WTC11 (cell line): ENCODE measurements at places on chromosomes 12 and 14.
A peak's percentile ranks its signal among the peaks of the same experiment; 100 is the strongest.

DNA sequence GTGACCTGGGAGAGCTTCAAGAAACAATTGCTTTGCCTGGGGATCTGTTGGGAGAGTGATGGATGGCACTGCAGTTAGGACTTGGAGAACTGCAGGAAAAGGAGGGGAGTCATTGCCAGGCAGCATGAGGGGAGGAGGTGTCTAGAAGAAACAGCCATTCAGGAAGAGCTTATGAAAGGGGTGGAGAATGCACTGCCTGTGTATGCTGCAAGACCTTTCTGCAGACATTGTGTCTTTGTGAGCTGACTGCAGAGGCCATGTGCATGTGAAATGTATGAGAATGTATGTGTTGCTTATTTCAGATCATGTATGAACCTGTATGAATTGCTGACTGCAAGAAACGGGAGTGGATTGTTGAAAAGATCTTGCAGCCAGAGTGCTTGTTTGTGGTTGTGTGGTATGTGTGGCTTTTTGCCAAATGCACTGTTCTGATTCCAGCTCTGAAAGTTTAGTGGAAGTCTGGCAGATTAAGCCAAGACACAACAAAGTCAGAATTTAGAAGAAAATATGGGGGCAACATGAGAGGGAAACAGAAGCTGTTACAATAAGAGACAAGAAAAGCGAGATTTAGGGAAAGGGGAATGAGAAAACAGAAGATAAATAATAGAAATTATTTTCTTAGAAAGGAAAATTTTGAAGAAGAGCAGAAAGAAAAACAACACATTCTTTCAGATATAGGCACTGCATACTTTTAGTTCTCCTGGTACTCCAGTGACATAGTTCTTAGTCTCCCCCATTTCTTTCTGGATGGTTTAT is 9.8 kb upstream of the RIMKLB start:
- H3K4me1 ChIP-seq: peaks cover 40% of the 10 kb centered on the region
- H3K36me3 ChIP-seq: peaks cover 13% of the 10 kb centered on the region
- no peaks in the 10 kb centered on the region for H3K27me3 ChIP-seq
- H3K4me3 ChIP-seq: no peak overlapping the region
- H3K27ac ChIP-seq: no peak overlapping the region

GRCh38 chr12:56631790-56632700 is 1.9 kb upstream of the BAZ2A start:
- no peaks in the 10 kb centered on the region for H3K36me3 ChIP-seq
- no peaks in the 10 kb centered on the region for H3K27me3 ChIP-seq
- peak overlapping the region; percentile 97 for H3K4me3 ChIP-seq
- peak overlapping the region; percentile 72 for H3K27ac ChIP-seq

DNA sequence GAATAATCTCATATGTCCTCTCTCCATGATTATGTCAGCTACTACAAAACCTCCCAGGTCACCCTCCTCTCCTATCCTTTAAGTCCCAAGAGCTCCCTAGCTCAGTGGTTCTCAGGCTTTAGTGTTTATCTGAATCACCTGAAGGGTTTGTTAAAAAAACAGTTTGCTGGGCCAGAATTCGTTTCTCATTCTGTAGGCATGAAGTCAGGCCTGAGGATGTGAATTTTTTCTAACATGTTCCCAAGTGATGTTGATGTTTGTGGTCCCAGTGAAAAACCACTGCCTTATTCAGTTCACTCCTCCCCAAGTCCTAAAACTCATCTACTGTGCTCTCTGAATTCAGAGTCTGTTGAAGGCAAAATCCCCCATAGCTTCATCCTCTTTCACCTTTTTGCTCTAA is 241.4 kb downstream of the ETNK1 start:
- no peak overlapping the region for H3K27ac ChIP-seq
- no peaks in the 10 kb centered on the region for H3K36me3 ChIP-seq
- no peaks in the 10 kb centered on the region for H3K27me3 ChIP-seq
- DNase-seq: no peak
- no peak overlapping the region for H3K4me3 ChIP-seq

DNA sequence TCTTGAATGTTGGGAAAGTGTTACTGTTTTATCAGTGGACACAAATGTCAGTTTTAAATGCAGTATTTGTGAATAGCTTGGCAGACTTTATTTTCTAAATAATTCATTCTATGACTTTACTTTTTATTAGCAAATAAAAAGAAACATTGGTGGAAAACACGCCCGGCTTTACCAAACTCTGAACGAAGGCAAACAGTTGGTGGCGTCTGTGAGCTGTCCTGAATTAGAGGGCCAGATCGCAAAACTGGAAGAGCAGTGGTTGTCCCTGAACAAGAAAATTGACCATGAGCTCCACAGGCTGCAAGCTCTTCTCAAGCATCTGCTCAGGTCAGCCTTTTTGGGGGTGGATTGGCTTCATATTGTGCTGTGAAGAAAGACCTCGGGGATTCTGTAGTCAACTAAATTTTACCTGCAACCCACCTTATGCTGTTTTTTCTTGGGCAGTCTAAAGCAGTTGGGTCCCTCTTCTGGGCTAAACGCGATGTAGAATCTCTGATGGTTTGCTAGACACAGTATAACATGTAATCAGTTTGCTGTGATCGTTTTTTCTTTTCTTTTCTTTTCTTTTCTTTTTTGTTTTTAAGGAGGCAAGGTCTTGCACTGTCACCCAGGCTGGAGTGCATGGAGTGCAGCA is 156.4 kb downstream of the ESR2 start:
- H3K27me3 ChIP-seq: no peaks in the 10 kb centered on the region
- H3K27ac ChIP-seq: no peak overlapping the region
- H3K36me3 ChIP-seq: peaks cover 39% of the 10 kb centered on the region
- DNase-seq: peak; percentile 24
- no peaks in the 10 kb centered on the region for H3K4me1 ChIP-seq

DNA sequence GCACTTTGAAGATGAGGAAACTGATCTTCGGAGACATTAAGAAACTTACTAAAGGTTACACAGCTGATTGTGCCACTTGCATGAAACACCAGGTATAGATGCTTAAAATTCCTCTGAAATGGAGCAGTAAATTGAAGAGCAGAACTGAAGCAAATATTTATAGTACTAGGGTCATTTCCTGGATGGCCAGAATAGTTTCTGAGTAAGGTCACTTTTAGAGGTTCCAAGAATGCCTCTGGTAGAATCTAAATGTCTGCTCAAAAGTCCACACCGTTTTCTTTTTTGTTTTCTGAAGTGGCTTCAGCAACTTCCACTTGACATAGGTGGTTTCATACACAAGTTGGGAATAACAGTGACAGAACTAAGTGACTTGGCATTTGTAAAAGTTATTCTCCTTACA is 19.4 kb downstream of the TPH2 start:
- DNase-seq: no peak
- no peaks in the 10 kb centered on the region for H3K36me3 ChIP-seq
- peaks cover 64% of the 10 kb centered on the region for H3K4me1 ChIP-seq
- H3K27ac ChIP-seq: no peak overlapping the region
- H3K4me3 ChIP-seq: no peak overlapping the region
